ENCODE measurements at places on chromosomes 7 and 10.

- DNase-seq, result no peak
Measured at GRCh38 chr7:111927353-111928019, 278.7 kb downstream of the DOCK4 start.

GRCh38 chr7:134420424-134421125 is 38.3 kb downstream of the AKR1B1 start:
- DNase-seq, result peak; percentile 68

- DNase-seq, result no peak
Measured at GRCh38 chr10:13970236-13970956, 360.3 kb downstream of the FRMD4A start.

- DNase-seq, result no peak
Measured at GRCh38 chr7:102439963-102440795, 6.8 kb downstream of the ORAI2 start.

DNA sequence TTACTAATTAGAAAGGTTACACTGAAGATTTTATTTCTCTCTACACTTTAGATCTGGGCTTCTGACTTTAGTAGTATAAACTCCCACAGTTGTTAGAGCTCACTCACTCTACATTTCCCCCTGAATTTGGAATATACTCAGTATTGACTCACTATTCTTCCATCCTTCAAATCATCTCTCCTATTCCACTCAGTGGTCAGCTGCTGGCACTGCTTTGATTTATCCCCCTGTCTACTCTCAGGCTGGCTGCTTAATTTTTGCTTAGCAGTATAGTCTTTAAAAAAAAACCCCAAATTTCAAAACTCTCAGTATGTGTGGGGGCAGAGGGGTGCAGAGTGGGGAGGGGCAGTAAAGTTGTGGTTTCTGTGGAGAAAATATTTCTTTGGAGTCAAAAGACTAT is 68.9 kb downstream of the CDK6 start:
- DNase-seq, result no peak

DNA sequence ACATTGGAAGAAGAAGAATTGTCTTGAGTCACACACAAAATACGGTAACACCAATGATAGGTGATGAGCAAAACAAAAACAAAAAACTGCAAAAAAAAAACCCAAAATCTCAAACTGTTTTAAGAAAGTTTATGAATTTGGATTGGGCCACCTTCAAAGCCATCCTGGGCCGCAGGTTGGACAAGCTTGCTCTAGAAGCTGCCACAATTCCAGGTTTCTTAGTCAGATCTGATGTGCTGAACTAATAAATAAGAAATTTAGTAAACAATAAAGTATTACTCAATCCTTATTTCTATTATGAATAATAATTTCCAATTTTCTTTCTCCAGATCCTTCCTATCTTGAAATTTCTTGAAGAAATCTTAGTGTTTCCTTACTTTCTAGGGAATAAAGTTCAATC is 10.0 kb downstream of the WASL start:
- DNase-seq, result no peak
